ENCODE measurements at places on chromosomes 11 and 22.

- DNase-seq, result no peak
Observed at GRCh38 chr11:2137202-2138067, 1.8 kb downstream of the IGF2 start.

DNA sequence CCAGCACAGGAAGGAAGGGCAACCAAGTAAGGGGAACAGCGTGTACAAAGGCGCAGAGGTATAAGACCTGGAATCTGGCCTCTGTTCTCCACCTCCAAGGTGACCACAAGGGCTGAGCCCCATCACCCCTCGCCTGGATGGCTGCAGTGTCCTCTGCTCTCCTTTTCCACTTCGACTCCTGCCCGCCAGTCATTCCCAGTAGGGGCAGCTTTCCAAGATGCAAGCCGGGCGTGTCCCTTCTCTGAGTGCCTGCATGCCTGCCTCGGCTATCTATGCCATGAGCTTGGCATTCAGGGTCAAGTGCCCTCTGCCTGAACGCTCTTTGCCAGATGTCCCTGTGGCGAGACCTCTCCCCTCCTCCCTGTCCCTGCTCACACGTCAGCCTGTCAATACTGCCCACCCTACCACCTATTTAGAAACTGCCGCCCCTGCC, 17.0 kb downstream of the FADS3 start:
- DNase-seq, result no peak

GRCh38 chr11:115552151-115552772, 48.0 kb upstream of the CADM1 start:
- no peak for DNase-seq

DNA sequence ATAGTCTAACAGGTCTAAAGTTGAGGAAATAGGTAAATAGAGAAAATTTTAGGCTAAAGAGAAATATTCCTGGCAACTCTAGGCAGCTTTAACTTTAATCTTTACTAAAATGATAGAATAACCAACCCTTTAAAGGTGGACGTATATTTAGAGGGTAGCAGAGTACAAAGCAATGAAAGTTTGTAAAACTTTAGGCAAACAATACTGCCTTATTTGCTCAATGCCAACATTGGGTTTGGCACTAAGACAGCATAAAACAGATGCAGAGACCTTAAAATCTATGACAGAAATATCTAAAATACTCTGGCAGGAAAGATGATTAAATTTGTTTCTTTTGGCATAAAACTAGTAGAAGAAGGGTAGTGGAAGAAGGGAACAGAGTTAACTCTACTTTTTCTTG, 70.7 kb downstream of the EMSY start:
- no peak for DNase-seq

DNA sequence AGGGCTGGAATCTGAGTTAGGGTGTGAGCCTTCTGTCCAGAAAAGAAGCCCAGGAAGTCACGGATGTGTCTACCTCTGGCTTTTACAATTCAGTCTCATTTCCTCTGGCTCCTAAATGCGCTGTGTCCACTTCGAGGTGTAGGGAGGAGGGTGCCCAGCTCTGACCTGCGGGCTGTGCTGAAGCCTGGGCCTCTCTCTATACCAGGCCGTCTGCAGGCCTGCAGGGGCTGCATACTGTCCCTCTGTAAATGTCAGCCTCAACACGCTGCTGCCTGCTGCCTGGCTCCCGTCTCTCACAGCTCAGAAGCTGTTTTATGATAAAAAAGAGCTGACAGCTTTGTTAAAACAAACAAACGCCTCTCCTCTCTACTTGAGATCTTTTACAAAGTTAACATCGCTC, 14.5 kb downstream of the ARVCF start:
- DNase-seq, result no peak

DNA sequence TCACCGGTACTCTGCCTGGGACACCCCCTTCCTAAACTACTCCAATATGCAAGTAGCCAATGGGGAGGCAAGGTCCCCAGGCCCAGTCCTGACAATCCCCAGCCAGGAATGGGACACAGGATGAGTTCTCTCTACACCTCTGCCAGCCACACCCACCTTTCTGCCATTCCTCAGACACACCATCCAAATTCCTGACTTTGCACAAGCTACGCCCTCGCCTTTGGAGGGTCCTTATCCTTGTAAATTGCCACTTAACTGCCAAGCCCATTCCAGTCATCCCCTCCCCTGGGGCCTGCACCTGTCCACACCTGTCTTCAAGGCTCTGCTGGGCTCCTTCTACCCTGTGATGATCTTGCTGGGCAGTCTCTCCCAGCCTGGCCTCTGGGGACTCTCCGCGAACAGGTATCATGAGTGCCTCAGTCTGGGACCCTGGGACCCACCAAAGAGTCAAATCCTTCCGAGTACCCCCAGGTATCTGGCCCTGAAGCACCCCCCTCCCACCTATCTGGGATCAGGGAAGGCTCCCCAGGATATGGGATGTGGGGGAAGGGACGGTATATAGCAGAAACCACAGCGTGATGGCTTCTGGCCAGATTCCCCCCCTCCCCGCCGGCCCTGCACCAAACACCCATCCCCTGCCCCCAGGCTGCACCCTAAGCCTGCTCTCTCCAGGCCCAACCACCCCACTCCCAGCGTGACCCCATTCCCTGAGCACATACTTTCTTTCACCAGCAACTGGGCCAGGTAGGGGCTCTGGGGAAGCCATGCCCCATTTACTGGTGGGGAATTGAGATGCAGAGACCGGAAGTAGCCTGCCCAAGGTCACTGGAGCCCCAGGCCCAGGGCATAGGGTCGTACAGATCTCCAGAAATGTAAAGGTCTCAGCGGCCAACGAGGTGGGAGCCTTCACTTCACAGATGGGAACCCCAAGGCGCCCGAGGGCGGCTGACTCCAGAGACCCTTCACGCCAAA, 806 bp downstream of the ARAP1 start:
- DNase-seq, result no peak

- DNase-seq, result no peak
Observed at GRCh38 chr22:43424666-43425630, 13.1 kb downstream of the MPPED1 start.

DNA sequence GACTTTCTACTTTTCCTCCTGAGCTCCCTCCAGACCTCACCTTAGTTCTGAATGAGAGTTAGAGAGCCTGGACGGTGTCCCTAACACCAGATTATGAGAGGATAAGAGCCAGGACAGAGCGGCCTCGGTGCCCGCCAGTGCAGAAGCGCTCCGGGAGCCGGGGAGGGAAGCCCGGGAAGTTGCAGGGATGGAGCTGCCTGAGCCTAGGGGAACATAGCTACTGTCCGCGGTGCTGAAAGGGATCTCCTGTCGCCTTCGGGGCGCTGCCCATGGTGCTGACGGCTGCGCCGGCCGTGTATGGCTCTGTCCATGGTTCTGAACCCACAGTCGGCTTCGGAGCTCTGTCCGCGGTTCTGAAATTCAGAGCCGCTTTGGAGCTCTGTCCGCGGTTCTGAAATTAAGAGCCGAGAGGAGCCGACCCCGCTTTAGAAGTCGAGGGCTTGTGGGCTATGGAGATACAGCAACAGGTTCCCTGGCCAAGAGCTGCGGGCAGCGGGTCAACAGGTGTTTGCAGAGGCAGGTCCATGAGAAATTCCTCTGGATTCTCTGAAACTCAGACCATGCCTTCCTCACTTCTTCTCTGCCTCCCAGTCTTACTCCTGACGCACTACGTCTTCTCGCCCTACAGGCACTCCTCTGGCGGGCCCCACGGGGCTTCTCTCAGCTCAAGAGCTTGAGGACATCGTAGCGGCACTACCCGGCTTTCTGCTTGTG, 814 bp downstream of the NPAS4 start:
- peak; percentile 77 for DNase-seq

GRCh38 chr11:69656536-69657455, 15.8 kb downstream of the CCND1 start:
- no peak for DNase-seq

DNA sequence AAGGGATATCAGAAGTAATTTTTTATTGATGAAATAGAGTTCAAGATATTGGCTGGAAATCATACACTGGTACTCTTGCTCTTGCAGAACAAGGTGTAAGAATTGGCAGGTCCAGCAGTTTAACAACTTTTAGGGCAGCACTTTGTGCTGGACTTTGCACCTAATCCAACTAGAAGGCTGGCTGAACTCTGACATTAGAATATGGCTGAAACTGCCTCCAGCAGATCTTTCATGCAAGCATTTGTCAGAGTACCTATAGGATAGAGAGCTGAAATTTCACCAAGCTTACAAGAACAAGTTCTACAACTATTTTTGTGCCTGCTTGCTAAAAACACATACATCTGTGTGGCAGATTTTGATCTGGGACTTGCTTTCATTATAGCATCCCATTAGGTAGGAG, 17.2 kb downstream of the HPS5 start:
- no peak for DNase-seq

GRCh38 chr11:100855466-100856067, 168.5 kb downstream of the ARHGAP42 start:
- DNase-seq, result no peak

DNA sequence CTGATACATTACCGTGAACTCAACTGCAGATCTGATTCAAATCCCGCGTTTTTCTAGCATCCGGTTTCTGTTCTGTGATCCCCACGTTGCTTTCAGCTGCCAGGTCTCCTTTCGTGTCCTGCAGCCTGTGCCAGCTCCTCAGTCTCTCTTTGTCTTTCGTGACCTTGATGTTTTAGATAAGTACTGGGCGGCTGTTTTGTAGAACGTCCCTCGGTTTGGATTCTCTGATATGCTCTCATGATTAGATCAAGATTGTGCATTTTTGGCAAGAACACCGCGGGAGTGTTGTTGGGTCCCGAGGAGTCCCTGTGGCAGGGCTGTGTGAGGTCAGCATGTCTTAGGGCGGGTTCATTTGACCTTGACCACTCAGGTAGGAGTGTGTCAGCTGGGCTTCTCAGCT, 38.6 kb downstream of the KCNQ1 start:
- no peak for DNase-seq

- no peak for DNase-seq
Observed at GRCh38 chr11:14015711-14016110, 53.2 kb downstream of the SPON1 start.

DNA sequence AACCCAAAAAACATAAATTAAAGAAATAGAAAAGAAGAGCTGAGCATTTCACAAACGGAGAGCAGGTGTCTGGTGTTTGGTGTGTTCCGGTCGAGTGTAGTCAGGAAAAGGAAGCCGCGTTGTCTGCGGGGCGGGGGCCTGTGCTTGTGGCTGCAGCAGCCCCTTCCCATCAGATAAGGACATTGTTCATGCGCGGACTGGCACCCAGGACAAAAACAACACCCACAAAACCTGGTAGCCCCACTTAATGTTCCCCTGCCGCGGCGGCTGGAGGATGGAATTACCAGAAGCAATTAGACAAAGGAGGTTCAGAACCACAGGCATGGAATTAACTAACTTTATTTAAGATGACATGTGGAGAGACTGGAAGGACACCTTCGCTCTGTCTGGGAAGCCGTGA, 29.9 kb downstream of the KRTAP5-5 start:
- DNase-seq, result no peak

DNA sequence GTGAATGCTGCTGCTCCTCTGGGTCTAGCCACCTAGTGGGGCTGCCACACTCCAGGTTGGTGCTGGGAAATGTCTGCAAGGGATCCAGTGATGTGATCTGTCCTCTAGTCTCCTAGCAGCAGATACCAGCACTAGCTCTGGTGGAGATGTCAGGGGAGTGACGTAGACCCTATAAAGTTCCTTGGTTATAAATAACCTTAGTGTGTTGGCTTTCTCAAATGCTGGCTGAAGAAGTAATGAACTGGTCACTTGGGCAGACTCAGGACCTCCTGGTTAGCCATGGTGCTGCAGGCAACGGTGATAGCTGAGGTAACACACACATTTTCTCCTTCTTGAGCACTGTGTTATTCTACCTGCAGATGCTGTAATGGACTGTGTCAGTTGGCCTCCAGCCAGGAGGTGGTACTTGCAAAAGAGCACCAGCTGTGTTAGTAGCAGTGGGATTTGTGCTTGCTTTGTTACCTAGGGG, 35.5 kb downstream of the BBOX1 start:
- DNase-seq, result no peak

- peak; percentile 66 for DNase-seq
Observed at GRCh38 chr22:17171153-17172028, 12.3 kb upstream of the HDHD5 start.

- DNase-seq, result no peak
Observed at GRCh38 chr11:99419991-99420390, 399.2 kb downstream of the CNTN5 start.

DNA sequence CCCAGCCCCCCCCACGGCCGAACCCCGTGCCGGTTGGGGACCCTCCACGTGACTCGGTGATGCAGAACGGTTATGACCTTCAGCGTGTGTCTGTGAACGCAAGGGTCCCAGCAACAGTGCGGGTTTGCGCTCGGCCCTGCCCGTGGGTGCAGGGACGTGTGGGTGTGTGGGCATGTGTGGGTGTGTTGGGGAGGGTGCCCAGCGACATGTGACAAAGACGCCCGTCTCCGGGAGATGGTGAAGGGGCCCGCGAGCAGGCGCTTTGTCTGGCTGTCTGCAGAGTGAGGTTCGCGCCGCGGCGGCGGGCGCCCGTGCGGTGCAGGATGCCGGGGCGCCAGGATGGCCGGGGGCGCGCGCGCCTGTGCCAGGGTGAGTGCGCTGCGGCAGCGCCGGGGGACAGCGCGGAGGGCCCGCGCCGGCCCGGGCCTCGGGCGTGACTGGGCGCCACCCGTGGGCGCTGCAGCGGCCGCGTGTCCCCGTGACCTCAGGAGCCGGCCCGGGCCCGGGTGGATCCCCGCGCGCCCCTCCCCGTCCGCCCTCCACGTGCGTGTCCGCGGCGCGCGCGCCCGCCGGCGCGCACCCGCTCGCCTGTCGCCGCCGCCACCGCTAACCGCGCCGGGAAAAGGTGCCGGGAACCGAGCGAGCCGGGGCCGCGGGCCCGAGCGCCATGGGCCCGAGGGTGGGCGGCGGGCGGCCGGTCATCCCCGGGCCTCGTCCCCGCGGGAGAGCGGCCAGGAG, at the start of gene LRFN4:
LRFN4 (plus strand) TSS at position 569 of the 738 bp plus-strand sequence. CDS start 681 bp downstream, outside the sequence.
- DNase-seq, result peak; percentile 36

- no peak for DNase-seq
Observed at GRCh38 chr11:926341-926916, 759 bp downstream of the AP2A2 start.

GRCh38 chr11:33773987-33774735, at the start of gene FBXO3:
TSS of gene FBXO3 (minus strand) at chr11:33774520. CDS start at chr11:33774497, 23 bp downstream.
- peak; percentile 75 for DNase-seq

DNA sequence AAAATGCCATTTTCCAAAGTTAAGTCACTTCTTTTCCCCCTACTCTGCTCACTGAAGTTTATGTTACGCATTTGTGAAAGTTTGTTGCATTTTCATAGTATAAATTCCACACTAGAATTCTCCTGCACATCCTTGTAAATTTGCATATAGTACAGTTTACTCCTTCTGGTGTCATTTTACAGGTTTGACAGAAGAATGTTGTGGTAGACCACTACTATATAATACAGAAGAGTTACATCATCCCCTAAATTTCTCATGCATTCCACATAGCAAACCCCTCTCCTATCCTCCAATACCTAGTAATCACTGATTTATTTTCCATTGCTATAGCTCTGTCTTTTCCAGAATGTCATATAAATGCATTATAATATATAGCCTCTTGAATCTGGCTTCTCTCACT, 64.5 kb downstream of the CCDC73 start:
- no peak for DNase-seq

DNA sequence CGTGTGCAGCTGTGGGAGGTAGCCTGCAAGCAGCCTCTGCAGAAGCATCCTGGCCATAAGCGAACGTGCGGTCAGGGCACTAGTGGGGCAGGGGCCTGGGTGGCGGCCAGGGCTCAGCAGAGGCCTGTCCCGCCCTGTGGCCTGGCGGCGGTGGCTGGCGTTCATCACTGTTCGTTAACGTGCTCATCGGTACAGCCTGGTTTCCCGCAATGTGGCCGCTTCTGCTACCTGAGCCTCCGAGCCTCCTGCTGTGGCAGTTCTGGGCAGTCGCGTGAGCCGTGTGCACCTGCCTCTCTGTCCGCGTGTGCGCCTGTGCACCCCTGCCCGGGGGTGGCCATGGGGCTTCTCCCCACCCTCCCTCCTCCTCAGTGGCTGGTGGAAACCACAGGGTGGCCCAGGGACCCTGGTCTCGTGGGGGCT, 117.9 kb downstream of the KCNQ1OT1 start:
- DNase-seq, result no peak

Measured in stimulated activated CD4-positive, alpha-beta T cell treated with anti-CD3 and anti-CD28 coated beads, TNF-alpha, amount 100 ng/mL, for 24 hours (primary cell).